Metanephros (tissue), 2 donors: ENCODE measurements at places on chromosomes 13 and 19. TPM values are rescaled to one million over a fixed set of nuclear protein-coding genes. Genes with fewer than 3 reads are reported as not detected.

PSG6 gene
- not detected for total RNA-seq

KCNN4 gene
- total RNA-seq, result 3.7 TPM

NLRP7 gene
- total RNA-seq, result 0.06 TPM

ADGRE3 gene
- total RNA-seq, result 1.3 TPM

SYNGR4 gene
- total RNA-seq, result not detected

ZNF844 gene
- total RNA-seq, result 27.0 TPM

CACNA1A gene
- total RNA-seq, result 0.88 TPM

LILRA2 gene
- 1.1 TPM for total RNA-seq
